A673 (cell line): ENCODE measurements at places on chromosomes 6 and 20.
A peak's percentile ranks its signal among the peaks of the same experiment; 100 is the strongest.

- DNase-seq: no peak
Measured at GRCh38 chr20:22954661-22955060, 80.5 kb upstream of the SSTR4 start.

GRCh38 chr6:6417475-6417874 lies 97.0 kb upstream of the F13A1 start:
- DNase-seq: no peak

DNA sequence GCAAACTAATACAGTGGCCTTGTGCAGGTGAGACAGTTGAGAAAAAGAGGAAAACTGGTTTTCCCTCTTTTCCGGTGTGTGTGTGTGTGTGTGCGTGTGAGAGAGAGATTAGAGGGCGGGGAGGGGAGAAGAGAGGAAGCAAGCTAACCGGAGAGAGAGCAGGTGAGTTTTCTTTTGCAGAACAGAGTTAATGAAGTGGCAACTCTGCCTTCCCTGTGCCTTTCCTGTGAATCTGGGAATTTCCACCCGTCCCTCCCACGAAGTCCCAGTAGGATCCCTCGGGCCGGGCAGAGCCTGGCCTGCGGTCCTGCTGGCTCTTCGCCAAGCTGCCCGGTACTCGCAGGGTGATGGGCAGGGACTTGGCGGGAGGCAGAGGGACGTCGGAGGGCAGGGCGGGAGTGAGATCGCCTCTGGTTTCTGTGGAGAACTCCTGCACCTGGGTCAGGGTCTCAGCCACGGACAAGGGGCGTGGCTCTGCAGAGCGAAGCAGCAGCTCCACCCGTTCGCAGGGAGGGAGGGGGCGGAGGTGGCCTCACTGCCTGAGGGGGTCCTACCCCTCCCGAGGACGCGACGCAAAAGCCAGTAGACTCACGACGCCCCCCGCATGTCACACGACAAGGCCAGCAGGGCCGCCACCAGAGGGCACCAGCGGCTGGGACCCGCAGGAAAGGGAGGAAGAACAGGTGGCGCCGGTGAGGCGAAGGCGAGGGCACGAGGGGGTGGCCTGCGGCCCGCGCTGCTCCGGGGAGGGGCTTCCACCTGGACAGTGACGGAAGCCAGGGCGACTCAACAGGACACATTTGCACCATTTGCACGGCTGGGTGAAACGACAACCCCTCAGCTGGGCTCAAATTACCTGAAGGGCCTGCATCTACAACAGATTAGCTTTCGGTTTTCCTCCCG lies 51.2 kb upstream of the RNF182 start:
- DNase-seq: peak; percentile 80

DNA sequence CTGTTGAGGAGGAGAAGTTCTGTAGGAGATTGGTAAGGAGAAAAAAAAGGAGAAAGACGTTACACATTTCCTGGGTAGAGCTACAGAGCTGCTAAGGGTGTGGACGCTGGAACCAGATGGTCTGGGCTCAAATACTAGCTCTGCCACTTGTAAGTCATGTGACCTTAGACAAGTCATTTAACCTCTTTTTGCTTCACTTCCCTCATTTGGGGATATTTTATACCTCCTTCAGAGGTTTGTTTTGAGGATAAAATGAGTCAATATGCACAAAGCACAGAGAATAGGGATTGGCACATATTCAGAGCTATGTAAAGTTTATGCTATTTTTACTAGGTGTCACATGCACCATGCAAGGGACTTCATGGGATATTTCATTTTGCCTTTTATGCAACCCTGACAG lies 708.8 kb downstream of the DHX35 start:
- DNase-seq: no peak

DNA sequence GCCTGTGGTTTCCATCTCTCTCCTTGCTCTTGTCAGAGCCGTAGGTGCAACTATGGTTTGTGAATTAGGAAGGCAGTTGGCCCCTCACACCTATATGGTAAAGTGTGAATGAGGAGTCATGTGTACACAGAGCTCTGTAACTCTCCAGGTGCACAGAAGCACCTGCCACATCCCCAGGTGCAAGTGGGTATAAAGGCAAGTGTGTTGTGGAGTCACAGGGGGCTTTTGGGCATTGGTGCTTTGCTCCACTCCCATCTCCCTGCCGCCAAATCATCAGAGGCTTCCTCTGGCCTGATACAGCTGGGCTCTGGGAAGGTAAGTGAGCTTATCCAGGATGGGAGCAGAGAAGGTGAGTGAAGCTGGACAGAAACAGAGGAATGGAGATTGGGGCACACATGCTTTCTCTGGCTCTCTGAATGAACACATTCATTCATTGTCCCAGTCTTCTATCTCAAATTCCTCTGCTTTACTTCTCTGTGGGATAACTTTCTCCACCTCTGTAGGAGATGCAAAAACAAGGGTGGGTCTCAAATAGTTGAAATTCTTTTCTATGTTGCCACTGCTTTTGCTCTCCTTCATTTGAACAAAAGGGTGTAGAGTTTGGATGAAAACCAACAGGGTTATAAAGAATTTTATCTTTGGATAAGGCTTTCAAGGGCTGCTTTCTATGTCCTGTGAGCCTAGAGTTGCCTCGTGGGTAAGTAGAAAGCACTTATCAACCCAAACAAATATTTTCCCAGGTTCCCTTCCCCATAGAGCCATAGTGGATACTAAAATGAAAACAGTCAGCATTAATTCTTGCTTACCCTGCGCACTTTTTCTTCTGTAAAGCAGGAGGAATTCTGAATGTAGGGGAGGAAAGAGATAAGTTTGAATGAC lies 45.0 kb upstream of the RIPOR2 start:
- DNase-seq: peak; percentile 71
